ENCODE measurements at places on chromosomes 11 and 22. TPM values are rescaled to one million over a fixed set of nuclear protein-coding genes. Genes with fewer than 3 reads are reported as not detected.

The NF2 gene
- 17.5 TPM for total RNA-seq

The XKR3 gene
- total RNA-seq, result not detected

The GAL3ST1 gene
- total RNA-seq, result 9.3 TPM

The TRIM6 gene
- total RNA-seq, result 10.5 TPM

The LMNTD2 gene
- total RNA-seq, result 2.3 TPM

The BRSK2 gene
- 7.9 TPM for total RNA-seq

The RIC3 gene
- 3.6 TPM for total RNA-seq

The ANO1 gene
- total RNA-seq, result 1.4 TPM

The NUDT8 gene
- total RNA-seq, result 13.7 TPM

The TMPRSS13 gene
- not detected for total RNA-seq

The HSPB2 gene
- not detected for total RNA-seq

Data from A549 treated with ZK216348 at 1 μM for 4 hours (cell line).